Left hindlimb (tissue), 1 donor: ENCODE measurements at places on chromosomes 5 and 9.

- DNase-seq = peak; percentile 53
Observed at GRCh38 chr9:114930056-114930812, at the start of gene TNFSF8. Gene TNFSF8 (minus strand): TSS chr9:114930591. CDS start chr9:114930303, 288 bp downstream.

GRCh38 chr9:72839085-72839484 lies 113.8 kb downstream of the ALDH1A1 start:
- DNase-seq = no peak

GRCh38 chr5:53291528-53291927 lies 182.0 kb upstream of the MOCS2 start:
- no peak for DNase-seq

DNA sequence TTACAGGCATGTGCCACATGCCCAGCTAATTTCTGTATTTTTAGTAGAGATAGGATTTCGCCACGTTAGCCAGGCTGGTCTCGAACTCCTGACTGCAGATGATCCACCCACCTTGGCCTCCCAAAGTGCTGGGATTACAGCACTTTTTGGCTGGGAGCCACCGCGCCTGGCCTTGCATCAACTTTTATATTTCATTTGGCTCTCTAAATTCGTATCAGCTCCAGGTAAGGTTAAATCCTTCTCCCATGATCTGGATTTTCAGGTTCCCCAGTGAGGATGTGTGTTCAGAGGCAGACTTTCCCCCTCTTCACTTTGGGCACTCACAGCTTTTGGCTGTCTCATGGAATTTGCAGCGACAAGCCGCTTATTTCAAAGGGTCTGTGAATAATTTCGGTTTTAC lies 16.8 kb upstream of the RNF38 start:
- DNase-seq = no peak

- peak; percentile 36 for DNase-seq
Observed at GRCh38 chr9:93669116-93669957, 93.0 kb downstream of the PHF2 start.
